ENCODE measurements at places on chromosomes 16 and 17.

DNA sequence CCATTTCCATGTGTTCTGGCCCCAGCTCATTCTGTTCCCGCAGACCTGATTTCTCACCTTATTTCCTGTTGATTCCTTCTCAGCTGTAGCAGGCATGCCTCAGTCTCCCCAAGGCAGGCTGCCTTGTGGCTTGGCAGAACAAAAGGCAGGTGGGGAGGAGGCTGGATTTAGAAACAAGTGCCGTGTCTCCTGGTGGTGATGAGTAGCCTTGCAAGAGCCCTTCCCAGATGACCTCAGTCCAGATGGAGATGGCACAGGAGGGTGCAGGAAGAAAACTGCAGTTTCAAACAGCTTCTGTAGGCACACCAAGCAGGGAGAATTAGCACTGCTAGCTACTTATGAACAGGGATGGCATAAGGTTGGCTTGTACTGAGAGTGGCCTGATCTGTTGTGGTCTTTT, 64.6 kb downstream of the ARHGAP44 start:
- no peak for DNase-seq

- peak; percentile 9 for DNase-seq
Observed at GRCh38 chr17:65374966-65375365, 186.5 kb downstream of the AXIN2 start.

GRCh38 chr17:79988185-79988971, 47.3 kb downstream of the TBC1D16 start:
- peak; percentile 34 for DNase-seq

- DNase-seq, result no peak
Observed at GRCh38 chr17:27420211-27420950, 35.9 kb upstream of the KSR1 start.

DNA sequence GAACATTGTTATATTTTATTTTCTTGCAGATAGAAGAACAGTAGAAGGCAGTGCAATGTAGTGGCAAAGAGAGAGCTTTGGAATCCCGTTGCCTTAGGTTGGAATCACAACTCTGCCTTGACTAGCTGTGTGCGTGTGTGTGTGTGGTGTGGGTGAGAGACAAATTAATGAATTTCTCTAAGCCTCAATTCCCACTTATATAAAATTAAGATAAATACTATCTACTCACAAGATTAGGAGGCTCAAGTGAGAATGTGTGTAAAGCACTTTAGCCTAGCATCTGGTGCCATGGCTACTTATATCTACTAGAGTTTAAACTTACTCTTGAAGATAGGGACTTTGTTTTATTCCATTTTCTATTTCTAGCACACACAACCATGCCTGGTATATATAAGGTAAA, 12.8 kb downstream of the CPD start:
- no peak for DNase-seq

DNA sequence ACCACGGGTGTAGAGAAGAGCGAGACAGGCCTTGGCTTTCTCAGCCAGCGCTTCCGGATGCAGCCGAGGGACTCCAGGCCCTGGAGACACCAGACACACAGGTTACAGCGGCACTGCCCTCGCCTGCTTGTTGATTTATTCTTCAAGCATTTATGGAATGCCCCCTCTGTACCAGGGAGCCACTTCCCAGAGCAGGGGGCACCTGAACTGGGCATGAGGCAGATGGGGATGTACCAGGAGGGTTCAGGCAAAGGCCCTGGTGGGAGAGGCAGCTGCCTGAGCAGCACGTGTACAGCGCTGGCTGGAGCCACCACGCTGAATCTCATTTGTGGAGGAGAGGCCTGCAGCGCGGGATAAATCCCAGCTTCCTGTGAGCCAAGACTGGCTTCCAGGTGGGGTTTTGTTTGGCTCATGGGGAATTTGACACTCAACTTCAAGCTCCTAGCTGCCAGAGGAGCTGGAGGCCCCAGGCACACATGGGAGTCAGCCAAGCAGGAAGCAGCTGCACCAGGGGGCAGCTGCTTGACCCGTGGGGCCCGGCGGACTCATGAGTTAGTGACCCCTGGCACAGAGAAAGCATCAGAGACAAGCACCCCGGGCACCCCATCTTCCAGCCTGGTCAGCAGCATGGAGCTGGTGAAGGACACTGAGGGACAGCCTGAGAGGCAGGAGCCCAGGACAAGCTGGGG, 59.7 kb downstream of the IL21R start:
- peak; percentile 32 for DNase-seq

GRCh38 chr17:15377616-15378015, 36.2 kb upstream of the TEKT3 start:
- no peak for DNase-seq

DNA sequence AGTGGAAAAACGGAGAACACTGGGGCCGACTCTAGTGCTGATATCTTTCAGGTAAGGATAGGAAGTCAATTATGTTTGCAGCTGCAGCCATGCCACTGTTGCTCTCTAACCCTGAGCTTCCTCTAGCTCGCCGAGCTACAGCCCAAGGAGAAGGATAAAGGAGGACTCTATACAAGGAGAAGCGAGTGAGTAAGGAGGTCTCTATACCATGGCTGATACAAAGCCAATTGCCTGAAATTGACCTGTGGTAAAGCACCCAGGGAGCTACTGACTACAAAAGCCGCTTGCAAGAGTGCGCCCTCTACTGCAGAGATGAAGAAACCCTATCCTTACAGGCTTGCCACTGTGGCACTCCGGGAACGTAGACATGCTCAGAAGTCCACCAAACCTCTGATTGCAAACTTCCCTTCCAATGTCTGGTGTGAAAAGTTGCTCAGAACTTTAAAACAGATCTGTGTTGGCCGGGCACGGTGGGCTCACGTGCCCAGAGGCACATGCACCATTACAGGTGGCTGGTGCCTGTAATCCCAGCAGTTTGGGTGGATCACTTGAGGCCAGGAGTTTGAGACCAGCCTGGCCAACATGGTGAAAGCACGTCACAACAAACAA, 10.8 kb upstream of the SLC46A1 start:
- DNase-seq, result peak; percentile 31

DNA sequence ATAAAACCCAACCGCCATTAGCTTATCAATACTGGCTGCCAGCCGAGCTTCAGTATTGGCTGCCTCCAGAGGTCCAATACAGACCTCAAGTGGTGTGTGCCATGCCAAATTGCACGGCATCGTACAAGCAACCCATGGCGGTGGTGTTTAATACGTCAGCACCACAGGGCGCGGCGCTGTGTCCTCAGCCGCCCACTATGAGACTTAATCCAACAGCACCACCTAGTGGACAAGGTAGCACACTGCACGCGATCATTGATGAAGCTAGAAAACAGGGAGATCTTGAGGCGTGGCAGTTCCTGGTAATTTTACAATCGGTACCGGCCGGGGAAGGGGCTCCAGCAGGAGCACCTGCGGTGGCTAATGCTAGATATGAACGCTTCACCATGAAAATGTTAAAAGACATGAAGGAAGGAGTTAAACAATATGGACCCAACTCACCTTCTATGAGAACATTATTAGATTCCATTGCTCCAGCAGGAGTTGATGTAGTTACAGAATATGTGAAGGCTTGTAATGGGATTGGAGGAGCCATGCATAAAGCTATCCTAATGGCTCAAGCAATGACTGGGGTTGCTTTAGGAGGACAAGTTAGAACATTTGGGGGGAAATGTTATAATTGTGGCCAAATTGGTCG, 15.4 kb downstream of the FLYWCH1 start:
- peak; percentile 82 for DNase-seq
